NCI-H187 (cell line): ENCODE measurements at places on chromosomes 3 and 15.

- DNase-seq = no peak
Measured at GRCh38 chr15:54502416-54503075, 524.3 kb downstream of the UNC13C start.

DNA sequence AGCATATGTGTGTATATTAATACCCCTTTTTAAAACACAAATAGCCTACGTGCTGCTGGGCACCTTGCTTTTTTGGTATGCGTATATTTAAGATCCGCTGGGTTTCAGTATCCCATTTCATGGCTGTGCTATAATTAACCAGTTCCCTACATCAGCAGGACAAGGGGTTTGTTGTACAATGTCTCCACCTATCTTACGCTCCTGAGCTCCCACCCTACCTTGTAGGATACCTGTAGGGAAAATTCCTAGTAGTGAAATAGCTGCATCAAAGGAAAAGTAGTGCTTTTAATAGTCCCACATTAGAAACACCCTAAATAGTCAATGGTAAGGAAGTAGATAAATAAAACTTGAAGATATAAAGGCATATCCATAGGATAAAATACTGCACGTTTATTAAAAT, 1.4 kb downstream of the MAP6D1 start:
- DNase-seq = no peak

DNA sequence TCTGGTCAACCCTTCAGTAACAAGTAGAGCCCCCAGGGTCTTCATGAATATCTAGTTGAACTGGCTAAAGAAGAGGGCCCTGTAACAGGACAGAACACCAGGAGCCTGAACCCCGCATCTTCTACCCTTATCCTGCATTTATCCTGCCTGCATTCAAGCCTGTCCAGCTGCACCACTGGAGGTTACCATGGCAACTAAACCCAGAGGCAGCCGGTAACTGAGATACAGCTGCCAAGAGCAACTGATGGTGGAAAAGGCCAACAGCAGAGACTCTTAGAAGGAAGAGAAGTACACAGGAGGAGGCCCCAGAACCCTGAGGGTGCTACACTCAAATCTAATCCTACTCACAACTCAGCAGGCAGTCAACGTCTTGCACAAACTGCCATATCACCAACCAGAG, 3.7 kb upstream of the PRKAR2A start:
- DNase-seq = peak; percentile 39

DNA sequence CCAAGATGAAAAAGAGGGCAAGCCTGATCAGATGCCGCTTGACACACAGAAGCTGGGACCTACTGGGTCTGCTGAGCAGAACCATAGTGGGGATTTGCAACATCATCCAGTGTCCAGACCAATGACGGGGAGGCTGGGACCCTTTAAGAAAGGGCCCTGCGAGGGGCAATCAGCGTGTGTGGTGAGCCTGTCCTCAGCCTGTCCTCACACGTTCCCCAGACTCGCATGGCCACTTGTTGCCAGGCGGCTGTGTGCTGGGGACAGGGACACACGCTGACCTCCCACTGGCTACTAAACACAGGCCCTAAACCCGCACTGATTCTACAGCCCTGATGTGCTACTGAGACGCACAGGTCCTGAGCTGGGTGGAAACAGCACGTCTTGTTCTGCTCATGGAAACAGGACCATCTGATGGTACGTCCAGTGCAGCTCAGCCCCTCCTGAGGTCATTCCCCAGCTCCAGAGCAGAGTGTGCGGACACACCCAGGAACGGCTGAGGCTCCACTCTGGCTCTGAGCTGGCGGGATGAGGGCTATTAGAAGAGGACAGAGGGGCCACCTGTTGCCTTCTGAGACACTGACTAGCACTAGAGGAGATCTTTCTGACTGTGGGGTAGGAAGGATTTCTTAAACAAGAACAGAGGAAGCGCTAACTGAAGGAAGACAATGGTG, 24.4 kb downstream of the PCSK6 start:
- no peak for DNase-seq

DNA sequence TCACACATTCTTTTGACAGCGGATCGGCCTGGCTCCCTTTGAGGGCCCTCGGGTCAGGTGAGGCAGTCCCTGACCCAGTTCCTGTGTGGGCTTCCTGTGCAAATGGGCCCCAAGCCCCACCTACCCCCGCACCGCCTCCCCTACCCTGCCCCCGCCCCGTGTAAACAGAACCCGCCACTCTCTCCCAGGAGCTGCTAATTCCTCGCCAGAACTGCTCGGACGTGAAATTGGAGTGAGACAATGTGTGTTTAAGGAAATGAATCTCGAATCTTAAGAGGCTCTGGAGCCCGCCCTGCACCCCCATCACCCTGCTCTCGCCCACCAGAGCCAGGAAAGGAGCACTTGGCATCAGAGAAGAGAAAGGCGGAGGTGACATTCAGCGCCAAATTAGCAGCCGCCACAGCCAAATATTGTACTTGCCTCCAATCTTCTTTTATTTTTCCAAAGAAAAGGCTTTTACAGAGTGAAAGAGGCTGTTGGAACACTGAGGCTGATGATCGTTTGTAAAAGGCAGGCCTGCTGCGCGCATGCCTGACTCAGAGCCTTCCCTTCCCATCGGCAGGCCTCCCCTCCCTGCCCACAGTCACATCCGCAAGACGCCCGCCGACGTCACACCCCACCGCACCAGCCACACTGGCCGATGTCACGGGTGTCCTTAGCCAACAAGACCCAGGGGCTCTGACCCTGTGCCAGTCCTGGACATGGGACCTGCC, 53.1 kb downstream of the CACNA2D2 start:
- no peak for DNase-seq

DNA sequence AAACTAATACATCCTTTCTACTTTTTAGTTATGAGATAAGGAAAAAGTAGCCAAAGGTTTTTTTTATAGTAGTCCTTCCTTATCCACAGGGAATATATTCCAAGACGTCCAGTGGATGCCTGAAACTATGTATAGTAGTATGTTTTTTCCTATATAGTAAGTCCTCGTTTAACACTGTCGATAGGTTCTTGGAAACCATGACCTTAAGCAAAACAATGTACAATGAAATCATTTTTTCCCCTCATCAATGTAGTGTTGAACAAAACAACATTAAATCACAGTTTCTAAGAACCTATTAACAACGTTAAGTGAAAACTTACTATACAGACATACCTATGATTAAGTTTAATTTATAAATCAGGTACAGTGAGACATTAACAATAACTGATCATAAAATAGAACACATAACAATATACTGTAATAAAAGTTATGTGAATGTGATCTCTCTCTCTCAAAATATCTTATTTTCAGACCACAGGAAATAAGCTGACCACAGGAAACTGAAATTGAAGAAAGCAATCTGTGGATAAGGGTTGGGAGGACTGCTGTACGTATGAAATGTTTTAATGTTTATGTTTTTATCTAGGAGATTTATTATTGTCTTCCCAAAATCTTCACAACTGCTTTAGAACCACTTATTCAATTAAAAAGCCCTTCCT, 20.6 kb downstream of the COPS2 start:
- no peak for DNase-seq

DNA sequence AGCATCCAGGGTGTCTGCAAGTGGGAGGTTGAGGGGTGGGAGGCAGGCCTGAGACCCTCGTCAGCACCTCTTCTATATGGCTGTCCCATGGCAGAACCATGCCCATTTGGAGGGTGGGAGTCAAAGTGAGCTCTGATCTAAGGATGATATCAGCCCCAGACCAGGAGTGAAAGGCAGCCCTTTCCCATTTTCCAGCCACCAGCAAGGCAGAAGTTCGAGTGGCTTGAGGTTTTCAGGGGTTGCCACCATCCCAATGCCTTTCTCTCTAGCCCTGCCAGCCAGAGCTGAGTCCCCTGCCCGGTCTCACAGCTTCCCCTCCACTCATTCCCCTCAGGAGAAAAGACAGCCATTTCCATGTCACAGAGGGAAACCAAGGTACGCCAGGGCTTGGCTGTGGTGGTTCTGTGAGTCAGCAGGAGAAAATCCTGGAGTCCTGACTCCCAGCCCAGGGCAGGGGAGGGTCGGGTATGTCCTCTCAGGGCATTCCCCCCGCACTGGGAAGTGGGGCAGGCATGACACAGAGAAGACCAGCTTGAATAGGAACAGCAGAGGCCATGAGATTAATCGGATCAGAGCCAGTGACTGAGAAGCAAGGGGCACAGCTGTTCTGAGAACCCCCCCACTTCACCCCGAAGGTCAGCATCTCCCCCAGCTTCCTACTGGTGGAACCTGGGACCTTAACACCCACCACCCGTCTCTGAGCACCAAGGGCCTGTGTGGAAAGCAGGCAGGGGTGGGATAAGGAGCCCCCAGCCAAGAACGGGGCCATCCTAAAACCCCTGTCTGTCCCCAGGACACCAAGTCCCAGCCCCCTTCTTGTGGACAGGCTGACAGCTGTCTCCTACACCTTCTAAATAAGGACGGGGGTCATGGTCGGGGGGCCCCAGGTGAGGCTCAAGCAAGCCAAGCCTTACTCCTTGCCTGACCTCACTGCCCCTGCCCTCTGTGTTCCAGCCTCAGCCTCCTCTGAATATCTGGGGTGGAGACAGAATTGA, 965 bp upstream of the SLC38A3 start:
- DNase-seq = no peak

DNA sequence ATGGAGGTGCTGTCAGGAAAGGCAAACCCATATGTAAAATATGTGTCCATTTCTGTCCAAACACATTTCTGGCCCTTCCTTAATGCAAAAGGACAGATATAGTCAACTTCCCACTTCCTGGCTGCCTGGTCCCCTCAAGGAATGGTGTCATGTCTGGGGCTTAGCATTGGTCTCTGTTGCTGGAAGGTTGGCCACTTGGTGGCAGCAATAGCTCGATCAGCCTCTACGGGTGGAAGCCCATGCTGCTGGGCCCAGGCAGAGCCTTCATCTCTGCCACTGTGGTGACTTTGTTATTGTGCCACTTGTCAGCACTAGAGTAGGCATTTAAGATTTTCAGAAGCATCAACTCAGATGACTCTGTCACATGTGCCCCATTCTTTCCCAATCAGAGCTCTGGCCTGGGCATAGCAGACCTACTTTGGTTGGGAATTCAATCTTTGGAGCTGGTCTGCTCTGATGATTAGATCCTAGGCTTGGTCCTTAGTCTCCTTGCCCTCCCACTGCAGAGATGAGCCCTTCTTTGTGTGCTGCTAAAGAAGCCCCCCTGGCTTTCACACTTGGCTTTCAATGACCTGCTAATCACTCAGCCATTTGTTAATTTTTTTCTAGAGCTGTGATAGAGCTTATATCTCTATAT, 51.0 kb upstream of the SPSB4 start:
- no peak for DNase-seq

DNA sequence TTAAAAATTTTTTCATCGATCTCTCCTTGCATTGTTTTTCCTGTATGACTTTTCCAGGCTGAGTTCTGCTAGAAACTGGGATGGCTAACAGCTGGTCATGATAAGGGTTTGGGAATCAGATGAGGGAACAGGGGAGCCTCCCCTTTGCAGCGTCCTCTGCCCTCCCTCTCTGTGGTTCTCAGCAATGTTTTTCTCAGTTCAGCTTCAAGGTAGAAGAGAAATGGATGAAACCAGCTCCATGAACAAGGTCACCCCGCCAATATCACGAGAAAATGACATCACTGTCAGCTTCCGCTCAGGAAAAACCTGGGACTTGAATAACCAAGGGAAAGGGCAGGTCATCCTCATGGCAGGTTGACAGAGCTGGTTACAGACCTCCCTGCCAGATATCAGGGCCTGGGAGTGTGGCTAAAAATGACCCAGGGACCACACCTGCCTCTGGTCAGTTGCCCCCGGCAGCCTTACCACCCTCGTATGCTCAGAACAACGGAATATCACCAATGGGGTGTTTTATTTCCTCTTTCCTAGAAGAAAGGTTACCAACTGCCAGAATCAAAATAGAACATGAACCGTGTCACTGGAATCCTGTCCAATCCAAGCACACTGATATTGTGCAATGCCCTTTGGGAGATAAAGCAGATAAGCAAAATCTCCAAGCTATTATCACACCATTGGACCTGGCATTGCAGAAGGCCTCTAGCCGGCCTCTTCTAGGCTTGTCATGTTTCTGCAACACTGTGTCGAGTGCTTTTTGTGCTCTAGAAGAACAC, 26.1 kb downstream of the LSM3 start:
- no peak for DNase-seq

GRCh38 chr3:20511863-20512505, 326.0 kb upstream of the SGO1 start:
- no peak for DNase-seq

GRCh38 chr15:62280625-62281024, 115.5 kb upstream of the C2CD4B start:
- DNase-seq = no peak

- no peak for DNase-seq
Measured at GRCh38 chr3:184241447-184242296, 7.1 kb downstream of the ALG3 start.

- DNase-seq = no peak
Measured at GRCh38 chr3:159029306-159030026, 227.6 kb downstream of the MFSD1 start.

GRCh38 chr3:155554777-155555451, 190.0 kb downstream of the PLCH1 start:
- no peak for DNase-seq

GRCh38 chr3:14124223-14124614, 451 bp downstream of the CHCHD4 start:
- DNase-seq = no peak
